Central memory CD4-positive, alpha-beta T cell (primary cell): ENCODE measurements at places on chromosomes 5 and 9.
A peak's percentile ranks its signal among the peaks of the same experiment; 100 is the strongest.

- no peak for DNase-seq
Observed at GRCh38 chr9:122860319-122861142, 32.1 kb upstream of the PDCL start.

DNA sequence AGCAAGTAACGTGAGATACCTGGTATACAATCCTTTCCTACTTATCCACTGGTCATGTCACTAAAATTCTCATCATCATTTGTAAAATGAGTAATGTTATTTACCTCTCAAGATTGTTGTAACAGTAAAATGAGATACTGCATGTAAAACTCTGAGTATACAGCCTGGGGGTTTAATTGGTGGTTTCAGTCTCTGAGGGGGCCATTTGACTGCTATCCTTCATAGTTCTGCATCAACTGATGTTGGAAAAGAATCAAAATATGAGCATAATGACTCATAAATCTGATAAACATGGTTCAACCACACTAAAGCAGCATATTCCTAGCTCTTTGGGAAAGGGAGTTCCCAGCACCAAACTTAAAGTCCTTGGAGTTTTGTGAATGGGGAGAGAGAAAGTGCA, 181.0 kb upstream of the GHR start:
- DNase-seq, result no peak

DNA sequence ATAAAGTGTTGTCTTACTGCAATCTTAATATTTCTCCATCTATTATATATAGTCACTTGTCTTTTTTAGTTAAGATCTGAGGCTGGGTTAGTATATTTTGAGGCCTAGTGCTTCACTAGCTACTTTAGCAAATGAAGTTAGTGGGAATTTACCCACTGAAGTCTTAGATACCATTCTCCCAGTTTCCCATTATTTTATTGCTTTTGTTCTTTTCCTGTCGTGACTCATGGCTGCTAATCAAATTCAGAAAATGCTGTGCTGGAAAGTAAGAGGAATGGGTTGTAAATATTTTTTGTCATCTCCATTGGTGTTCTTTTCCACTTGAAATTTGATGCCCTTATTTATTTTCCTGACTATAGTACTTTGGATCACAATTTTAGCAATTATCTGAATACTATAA, 14.2 kb downstream of the TCERG1 start:
- DNase-seq, result no peak

- DNase-seq, result no peak
Observed at GRCh38 chr9:114697951-114698351, 16.0 kb upstream of the TEX48 start.

GRCh38 chr5:138448070-138448469, 9.2 kb downstream of the REEP2 start:
- DNase-seq, result no peak

DNA sequence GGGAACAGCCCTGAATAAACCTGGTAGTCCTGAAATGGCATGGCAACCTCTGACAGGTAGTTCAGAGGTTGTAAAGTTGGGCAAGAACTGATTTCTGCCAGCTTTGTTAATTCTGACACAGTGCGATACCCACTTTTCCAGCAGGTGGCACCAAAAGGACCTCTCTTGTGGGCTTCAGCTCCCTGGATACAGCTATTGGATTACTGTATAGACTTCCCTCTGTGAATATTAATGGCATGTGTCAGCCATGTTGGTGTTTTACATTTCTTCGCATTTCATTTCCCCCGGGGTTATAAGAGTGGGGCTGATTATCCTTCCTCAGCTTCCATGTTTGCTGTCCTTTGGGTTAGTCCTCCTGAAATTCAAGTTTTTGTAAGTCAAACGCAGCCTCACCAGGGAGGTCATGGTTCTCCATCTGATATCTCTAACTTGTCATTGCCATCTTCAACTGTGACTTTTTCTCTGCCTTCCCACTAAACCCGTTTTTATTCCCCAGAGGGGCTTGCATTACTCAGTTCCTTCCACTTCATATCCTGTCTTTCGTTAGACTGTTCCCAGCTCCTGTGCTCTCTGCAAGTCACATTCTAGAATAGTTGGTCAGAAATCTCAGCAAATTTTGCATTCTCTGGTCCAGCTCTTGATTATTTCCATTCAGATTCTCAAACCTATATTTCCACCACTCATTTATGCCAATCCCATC, 135.6 kb downstream of the LIFR start:
- no peak for DNase-seq

DNA sequence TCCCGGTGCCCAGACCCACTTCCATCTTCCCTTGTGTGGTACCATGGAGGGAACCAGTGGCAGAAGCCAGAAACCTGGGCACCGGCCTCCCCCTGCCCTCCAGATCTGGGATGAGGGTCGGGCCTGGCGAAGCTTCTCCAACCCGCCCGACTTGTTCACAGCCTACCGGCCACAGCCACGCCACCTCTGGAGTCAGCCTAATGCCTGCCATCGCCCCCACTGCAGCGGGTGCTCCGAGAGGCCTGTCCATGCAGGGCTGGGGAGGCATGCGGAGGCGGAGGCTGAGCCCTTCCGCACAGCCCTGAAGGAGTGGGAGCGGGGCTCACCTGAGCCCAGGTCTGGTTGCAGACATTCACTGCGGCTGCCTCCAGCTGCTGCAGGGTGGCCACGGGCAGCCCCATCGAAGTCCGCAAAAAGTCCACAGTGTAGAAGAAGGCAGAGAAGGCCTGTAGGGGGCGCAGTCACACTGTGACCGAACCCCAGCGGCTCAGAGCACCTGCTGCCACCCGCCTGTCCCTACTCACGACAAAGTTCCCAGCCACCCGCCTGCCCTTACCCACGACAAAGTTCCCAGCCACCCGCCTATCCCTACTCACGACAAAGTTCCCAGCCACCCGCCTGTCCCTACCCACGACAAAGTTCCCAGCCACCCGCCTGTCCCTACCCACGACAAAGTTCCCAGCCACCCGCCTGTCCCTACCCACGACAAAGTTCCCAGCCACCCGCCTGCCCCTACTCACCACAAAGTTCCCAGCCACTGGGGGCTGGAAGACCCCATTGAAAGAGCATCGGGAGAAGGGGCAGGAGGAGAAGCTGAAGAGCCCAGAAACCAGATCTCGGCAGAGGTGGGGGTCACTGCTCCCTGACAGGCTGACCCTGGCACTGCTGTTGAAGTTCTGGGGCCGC, 3.8 kb upstream of the NPDC1 start:
- no peak for DNase-seq

DNA sequence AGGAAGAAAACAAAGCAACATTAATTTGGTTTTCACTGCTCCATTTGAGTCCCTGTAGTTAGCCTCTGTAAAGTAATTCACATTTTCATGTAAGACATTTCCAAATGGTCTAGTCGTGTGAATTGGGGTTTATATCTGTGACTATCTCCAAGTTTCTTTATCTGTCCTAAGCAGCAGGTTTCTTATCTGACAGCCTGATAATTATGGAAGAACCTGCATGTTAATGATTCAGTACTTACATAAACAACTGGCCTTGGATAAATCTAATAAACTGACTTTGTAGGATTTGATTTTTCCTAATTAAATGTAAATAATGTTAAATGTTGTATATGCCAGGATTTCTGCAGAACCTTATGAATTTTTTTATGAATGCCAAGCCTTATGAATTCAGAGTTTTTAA, 964.9 kb downstream of the NR2F1-AS1 start:
- no peak for DNase-seq

DNA sequence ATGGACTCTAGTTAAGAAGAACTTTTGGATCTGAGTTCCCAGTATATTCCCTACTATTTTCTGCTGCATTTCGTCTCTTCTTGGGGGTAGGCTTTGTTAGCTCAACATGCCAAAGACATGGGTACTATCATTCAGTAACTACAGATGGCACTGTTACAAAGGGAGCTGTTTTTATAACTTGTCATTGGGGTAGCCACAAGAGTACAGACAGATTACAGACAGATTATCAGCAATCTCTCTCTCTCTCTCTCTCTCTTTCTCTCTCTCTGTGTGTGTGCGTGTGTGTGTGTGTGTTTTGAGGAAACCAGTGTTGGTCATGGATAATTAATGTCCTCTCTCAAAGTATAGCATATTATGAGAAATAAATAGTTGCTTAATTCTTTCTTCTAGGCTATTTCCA, 116.1 kb downstream of the WDR70 start:
- no peak for DNase-seq

DNA sequence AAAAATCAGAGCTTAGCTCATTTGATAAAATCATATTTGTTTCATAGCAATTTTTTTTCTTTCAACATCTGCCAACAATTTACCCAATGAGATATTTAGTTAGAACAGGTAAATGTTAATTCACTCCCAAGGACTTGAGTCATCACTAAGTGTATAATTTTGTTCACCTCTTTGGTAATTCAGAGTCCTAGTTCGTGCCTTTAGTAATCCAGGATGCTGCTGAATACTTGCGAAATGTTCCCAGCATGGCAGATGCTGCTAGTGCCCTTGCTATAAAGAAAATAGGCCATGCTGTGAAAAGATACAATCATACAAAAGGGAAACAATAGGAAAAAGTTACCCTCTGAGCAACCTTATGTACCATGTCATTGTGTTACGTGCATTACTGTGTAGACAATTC, 210.5 kb downstream of the CSNK1G3 start:
- DNase-seq, result no peak

- DNase-seq, result no peak
Observed at GRCh38 chr5:31124026-31124425, 69.5 kb upstream of the CDH6 start.

DNA sequence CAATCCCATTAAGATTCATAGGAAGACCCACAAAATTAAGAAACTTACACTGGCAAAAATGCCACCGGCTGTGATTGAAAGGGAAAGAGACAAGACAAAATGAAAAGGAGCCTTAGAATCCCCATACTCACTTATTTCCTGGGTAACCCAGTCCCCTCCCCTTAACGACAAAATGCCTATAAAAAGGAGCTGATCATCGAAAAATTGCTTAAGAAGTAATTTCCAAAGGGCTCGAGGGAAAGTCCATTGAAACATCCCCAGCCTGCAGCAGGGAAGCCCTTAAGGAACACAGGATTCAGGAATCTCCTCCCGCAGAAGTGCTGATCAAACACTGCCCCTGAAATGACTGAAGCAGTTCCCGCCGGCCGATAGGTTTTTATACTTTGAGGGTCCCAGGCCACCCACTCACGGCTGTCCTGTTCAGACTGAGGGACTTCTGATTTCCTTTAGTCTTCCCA, 677 bp upstream of the ZNF79 start:
- DNase-seq, result no peak

DNA sequence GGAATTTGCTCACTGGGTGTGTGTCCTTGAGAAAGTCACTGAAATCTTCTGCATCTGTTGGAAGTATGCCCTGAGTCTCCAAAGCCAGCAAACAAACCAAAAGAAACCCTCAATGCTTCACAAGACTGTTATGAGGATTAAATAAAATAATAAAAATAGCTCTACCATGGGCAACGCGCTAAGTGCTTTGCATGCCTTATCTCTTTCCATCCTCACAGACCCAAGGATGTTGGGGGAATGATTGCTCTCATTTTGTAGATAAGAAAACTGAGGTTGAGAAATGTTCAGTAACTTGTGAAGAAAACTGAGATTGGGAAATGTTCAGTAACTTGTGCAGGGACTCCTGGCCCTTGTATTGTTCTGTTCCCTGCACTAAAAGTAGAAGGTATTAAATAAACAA, 7.9 kb downstream of the HAND1 start:
- DNase-seq, result no peak

DNA sequence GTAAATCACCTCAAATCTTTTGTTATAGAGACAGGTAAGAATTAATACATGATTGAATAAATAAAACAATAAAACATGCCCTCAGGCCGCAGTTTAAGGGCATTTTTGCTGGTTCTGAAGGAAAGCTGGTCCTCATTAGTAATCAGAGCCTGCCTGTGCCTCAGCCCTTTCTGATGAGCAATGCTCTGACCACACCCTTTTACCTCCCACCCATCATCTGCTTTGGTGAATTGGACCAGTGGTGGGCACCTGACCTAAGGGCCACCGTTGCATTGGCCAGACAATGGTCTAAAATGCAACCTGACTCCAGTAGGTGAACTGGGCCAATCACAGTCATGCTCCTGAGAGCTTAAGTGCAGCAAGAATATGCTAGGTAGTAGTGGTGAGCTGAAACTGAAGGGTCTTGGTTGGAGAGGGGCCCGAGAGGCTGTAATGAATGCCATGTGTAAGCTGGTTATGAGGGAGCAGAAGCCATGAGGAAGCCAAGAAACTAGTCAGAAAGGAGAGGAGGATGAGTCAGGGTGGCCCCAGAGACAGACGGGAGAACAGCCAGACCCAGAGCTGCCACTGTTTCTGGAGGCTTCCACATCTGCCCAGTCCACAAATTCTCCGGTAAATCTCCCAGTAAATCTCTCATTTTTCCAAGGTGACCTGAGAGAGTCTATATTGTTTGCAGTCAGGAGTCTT, 45.5 kb upstream of the ZSWIM6 start:
- no peak for DNase-seq

GRCh38 chr5:171946000-171946781, 60.2 kb downstream of the FBXW11 start:
- DNase-seq, result no peak

- no peak for DNase-seq
Observed at GRCh38 chr5:179191506-179192184, 131.5 kb downstream of the ZNF354C start.

- no peak for DNase-seq
Observed at GRCh38 chr5:169149317-169149716, 151.6 kb downstream of the SLIT3 start.

- DNase-seq, result peak; percentile 56
Observed at GRCh38 chr5:142800776-142801494, 30.8 kb downstream of the ARHGAP26 start.

DNA sequence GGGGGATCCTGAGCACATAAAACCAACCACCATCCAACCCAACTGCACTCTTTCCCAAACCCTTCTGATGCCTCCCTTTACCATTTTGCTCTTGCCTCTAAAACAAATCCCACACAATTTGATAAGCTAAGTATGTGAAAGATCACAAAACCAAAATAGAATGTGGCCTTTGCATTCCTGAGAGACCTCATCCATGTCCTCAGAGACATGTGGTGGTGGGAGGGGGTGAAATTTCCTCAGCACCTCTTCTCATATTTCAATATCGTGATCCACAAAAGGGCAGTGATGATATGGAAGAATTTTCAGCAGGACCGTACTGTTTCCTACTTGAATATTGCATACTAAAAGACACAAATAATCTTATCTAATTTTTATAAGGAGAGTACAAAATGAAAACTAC, 423.3 kb downstream of the TLE1 start:
- no peak for DNase-seq

DNA sequence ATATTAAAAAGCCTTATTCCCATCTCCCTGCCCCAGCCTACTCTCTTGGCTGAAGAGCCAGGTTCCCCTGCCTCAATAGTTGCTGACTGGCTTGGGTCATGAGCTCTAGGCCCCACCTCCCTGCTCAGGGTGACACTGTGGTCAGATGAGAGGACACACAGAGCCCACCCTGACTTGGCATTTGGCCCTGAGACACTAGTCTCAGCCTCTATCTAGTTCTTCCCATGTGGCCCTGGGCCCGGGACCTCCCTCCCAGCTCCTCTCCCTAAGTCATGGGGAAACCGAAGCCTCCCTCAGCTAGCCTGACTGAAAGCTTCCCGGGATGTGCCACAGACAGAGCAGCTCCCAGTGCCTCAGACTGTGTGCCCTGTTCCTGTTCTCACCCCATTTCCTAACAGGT, 5.8 kb upstream of the MYOZ3 start:
- DNase-seq, result no peak
